ENCODE measurements at places on chromosomes 3 and 15.

DNA sequence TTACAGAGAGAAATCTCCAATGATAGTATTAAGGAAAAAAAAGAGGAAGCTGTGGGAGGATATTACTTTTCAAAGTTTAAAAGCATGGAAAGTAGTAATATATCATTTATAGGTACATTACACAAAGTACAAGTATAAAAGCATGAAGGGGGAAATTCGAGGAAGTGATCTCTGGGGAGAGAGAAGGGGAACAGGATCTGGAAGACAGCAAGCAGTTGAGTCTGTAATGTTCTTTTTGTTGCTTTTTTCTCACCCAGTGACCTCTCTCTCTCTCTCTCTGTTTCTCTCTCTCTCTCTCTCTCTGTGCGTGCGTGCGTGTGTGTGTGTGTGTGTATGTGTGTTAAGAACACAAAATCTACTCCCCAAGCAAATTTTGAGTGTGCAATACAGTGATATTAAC, 10.2 kb downstream of the C3orf20 start:
- DNase-seq = no peak

DNA sequence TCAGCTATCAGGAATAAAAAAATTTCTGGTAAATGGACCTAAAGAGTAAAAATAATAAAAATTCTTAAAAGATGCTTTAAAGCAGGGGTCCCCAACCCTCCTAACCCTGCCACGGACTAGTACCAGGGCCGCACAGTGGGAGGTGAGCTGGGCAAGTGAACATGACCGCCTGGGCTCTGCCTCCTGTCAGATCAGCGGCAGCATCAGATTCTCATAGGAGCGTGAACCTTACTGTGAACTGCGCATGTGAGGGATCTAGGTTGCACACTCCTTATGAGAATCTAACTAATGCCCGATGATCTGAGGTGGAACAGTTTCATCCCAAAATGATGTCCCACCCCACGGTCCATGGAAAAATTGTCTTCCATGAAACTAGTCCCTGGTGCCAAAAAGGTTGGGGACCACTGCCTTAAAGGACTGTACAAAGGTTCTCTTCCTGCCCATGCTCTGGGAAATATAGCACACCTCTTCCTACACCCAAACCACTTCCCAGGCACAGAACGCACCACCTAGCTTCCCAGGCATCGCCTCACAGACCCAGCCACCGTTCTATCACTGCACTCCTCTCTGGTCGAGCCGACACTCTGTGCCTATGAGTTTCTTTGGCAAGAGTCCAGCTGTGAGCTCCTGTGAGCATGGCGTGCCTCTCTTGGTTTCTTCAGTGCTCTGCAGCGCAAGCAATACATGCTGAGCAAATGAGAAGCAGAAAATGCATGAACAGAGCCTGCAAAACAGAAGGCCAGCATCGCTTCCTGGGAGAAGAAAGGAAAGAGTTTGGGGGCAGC, 104.9 kb downstream of the OCA2 start:
- DNase-seq = no peak

DNA sequence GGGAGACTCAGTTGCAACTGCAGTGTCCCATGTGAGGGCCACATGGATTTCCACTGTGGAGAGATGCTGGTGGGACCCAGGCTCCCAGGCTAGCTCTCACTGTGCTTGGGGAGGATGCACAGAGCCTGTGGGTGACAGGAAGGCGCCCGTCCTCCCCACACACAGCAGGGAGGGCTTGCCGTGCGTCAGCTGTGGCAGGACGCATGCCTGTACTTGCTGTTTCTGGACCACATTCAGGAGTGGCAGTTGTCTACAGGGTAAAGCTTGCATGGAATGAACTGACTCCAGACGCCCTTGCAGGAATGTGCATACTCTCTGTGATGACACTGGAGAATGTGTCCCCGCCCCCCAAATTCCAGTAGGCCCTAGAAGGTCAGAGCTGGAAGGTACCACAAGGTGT, 63.8 kb upstream of the SNRPA1 start:
- no peak for DNase-seq

DNA sequence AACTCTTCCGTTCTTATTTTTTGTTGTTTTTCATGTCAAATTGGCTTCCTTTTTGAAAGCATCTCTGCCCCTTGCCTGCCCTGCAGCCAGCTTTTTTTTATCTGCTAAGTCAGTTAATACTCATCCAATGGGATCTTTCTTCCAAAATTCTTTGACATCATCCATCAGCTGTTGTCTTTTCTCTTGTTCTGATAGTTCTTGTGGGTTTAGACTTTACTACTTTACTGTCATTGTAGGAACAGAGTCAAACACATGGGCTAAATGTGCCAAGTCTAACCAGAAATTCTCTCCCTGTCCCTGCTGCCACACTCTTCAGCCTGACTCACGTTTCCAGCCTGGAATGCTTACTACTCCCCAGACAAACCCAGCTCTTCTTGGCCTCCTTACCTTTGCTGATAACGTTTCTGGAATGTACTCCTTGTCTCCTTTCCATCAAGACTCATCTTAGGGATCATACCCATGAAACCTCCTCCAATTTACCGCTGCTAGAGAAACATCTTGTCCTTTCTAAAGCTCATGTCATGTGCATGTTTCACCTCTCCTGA, 10.7 kb upstream of the VPS8 start:
- DNase-seq = no peak

DNA sequence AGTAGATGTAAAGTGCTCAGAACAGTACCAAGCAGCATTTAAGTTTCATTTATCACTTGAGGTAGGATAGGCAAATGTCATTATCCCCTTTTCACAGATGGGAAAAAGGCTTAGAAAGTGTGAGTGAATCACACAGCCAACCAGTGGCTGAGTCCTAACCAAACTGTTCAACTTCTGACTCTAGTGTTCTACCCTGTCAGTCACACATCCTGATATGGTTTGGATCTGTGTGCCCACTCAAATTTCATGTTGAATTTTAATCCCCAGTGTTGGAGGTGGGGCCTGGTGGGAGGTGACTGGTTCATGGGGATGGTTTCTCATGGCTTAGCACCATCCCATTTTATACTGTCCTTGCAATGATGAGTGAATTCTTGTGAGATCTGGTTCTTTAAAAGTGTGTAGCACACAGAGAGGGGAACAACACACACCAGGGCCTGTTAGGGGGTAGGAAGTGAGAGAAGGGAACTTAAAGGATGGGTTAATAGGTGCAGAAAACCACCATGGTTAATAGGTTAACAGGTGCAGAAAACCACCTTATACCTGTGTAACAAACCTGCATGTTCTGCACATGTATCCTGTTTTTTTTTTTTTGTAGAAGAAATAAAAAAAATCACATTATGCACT, 304.7 kb downstream of the SUCLG2 start:
- no peak for DNase-seq

DNA sequence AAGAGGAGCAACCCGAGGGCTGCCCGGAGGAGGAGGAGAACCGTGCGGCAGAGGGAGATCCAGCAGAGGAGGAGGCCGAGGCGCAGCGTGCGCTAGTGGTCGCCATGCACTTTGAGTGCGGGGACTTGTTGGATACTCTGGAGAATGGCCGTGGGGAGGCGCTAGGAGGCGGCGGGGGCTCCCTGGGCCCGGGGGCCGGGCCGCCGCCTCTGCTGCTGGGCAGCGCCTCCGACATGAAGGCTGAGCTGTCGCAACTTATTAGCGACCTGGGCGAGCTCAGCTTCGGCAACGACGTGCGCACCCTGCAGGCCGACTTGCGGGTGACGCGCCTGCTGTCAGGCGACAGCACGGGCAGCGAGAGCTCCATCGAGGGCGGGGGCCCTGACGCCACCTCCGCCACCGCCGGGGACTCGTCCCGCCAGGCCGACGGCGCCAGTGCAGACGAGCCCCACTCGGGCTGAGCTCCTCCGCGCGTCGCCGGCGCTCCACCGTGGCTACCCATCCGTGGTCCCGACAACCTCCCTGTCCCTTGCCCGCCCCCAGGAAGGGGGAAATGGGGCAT, 2.0 kb downstream of the FAM43A start:
- peak; percentile 57 for DNase-seq

DNA sequence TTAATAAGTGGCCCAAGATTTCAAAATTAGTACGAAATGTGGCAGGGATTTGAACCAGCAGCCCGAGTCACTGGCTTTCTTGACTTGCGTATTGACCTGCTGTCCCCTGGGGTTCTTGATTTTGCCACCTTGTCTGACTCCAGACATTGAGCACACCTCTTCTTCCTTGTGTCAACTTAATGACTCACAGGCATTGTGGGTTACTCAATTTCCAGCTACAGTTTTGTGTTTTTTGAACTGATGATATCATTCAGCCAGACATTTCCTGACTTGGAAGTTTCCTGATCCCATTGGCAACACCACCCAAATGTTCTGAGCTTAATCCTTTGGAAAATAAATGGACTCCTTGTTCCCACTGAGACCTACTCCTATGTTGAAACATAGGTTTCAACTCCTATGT, 64.2 kb downstream of the MOBP start:
- no peak for DNase-seq

DNA sequence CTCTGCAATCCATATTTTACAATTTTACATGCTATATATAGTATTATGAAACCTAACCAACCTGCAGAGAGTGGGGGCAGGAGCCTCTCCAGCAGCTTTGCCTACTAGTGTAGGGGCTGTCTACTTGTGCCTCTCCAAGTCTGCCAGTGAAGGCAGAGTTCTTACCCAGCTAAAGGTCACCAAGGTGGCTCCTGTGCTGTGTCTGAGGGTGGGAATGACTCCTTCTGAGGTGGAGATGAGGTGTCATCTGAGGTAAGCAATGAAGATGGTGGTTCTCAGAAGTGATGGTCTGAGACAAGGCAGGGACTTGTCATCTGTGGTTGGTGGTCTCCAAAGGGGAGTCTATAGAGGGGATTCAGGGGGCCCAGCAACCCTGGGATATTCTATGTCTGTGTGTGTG, 47.5 kb downstream of the SACM1L start:
- DNase-seq = no peak

DNA sequence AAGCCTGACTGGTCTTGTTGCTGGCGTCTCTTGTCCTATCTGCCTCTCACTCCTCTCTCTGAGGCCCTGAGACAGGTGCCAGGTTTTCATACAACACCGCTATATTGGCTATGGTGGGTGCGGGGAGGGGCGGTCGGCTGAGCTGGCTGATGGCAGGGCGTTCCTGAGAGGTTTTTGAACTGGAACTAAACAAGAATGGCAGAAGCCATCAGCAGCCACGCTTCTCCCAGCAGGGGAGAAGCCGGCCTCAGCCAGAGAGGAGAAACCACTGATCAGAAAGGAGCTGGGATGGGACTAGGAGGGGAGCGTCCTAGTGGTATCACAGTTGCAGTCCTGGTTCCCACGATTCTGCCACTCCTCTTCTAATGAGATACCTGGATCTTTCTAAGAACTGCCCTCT, 89.9 kb upstream of the PRR23E start:
- no peak for DNase-seq

GRCh38 chr15:98884894-98885293, 122.7 kb downstream of the PGPEP1L start:
- DNase-seq = no peak

DNA sequence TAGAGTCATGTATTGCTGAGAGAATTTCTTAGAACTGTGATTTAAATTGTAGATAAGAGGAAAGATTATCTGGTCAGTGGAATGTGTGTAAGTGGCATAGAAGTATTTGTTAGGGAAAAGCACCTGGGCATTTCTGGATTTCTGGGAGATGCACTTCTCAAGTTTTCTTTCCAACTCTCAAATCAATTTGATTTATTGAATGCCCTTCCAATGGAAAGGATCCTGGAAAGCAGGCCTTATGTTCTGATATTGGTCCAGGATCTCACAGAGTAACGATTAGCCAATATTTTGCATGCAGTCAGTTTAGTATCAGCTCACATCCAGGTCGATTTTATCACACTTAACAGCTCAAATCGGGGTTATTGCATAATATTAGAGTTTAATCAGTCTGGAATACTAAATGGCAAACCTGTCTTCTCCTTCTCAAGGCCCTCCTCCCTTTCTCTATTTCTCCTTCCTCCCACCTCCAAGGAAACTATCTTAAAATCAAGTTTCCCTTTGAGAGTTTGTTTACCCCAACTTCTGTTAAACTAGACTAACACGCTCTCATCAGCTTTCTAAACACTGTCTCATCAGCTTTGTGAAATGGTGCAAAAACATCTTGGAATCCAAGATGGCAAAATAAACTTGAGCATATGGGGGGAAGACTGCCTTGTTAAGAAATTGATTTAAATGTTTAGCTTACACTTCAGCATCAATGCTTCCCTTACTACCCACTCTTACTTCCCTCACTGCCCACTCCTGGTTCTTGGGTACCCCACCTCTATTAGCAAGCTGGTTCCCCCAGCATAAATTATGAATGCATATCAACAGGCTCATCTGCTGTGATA, 9.5 kb downstream of the SOX2 start:
- no peak for DNase-seq

- no peak for DNase-seq
These were observed 244.2 kb downstream of the NAALADL2 start for GRCh38 chr3:175103298-175103697.

GRCh38 chr15:70435369-70435768, 328.0 kb downstream of the UACA start:
- no peak for DNase-seq

- no peak for DNase-seq
These were observed 36.3 kb upstream of the PPM1L start for GRCh38 chr3:160719710-160720109.

GRCh38 chr3:52350981-52351761, 35.1 kb downstream of the DNAH1 start:
- DNase-seq = no peak

GRCh38 chr3:76552653-76553052, 487.2 kb upstream of the ROBO2 start:
- DNase-seq = no peak

- no peak for DNase-seq
These were observed 320.3 kb downstream of the GAP43 start for GRCh38 chr3:115943579-115943978.
